ENCODE measurements at places on chromosomes 5 and 9.

DNA sequence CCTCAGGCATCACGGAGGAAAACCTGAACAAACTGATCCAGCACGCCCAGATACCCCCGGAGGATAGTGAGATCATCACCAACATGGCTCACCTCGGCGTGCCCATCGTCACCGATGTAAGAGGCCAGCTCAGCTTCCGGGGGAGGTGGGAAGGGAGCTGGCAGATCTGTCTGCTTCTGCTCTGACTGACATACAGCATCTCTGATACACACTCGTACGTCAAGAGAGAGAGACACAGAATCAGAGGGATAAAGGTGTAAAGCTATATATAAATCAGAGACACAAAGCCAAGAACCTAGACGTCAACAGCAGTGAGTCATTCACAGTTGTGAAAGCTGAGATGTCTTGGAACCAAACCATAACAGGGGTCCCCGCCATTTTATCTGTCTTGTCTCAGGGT is 30.1 kb upstream of the CFAP157 start:
- no peak for DNase-seq

GRCh38 chr5:34541067-34541466 is 115.1 kb upstream of the RAI14 start:
- no peak for DNase-seq

DNA sequence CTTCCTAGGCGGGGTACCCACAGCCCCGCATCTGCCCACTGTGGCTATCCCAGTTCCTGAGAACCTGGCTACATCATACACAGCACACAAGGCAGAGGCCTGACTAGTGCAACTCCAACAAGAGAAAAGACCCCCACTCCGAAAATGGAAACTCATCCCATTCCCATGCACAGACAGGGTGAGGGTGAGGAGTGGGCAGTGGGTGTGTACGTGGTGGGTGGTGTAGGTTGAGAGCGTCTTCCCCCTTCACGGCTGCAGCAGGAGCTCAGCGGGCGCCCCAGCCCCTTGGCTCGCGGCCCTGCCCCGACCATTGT is 501 bp upstream of the MAP1B start:
- no peak for DNase-seq

- no peak for DNase-seq
These were observed 5.4 kb upstream of the NKX2-5 start for GRCh38 chr5:173240091-173241050.

DNA sequence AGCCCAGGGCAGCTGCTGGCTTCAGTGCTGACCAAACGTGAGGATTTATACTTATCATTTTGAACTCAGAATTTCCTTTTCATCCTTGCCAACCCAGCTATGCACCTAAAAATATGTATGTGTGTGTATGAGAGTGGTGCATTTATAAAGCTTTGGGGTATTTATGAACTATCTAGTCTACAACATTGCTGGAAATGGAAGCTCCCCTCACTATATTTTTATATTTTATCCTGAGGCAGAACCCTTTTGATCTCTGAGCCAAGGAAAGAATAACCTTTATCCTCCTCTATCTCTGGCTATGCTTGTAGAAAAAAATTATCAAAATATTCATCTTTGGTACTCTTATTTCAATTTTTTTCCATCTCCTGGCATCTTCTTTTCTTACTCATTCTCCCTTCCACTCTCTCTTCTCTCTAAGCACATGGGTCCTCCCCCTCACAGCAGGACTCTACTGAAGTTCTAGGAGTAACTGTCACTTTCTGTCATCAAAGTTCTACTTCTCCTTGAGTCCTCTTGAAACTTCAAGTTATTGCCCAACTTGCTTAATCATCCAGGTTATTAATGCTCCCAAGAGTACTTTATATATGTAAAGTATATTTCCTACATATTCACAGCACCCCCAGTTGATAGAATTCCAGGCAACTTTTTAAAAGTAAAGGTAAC is 190.9 kb downstream of the HINT1 start:
- DNase-seq: no peak

- no peak for DNase-seq
These were observed 327.5 kb downstream of the FBXL17 start for GRCh38 chr5:108054349-108054748.

GRCh38 chr9:34592895-34593601 is 3.5 kb upstream of the CNTFR start:
- DNase-seq: no peak

- DNase-seq: no peak
These were observed 31.4 kb upstream of the GDNF start for GRCh38 chr5:37871023-37871815.

GRCh38 chr5:92177926-92178487 is 794.9 kb upstream of the ARRDC3 start:
- DNase-seq: no peak

GRCh38 chr5:160378330-160378729 is 7.9 kb upstream of the C1QTNF2 start:
- no peak for DNase-seq

DNA sequence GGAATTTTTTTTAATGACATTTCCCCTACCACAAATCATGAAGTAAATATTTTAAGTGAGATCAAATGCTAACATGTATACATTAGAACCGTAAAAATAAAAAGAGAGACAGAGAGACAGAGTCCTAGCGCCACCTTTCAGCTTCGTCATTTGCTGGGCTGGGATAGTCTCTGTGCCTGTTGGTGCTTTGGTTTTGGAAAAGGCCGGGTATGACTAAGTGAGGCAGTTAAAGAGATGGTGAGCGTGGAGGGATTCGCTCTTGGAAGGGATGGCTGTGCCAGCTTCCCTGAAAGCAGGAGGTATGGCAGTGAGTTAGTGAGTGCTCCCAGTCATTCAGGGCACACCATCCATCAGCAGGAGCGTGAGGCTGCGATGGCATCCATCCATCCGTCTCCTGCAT is 729.6 kb upstream of the WWC1 start:
- no peak for DNase-seq
